Panc1 (cell line): ENCODE measurements at places on chromosomes 6 and 20. TPM values are rescaled to one million over a fixed set of nuclear protein-coding genes. Genes with fewer than 3 reads are reported as not detected.

Gene HCRTR2
- total RNA-seq: not detected

Gene HLA-DQB1
- total RNA-seq: 0.51 TPM

Gene MCHR2
- not detected for total RNA-seq

Gene SIRPA
- 2.4 TPM for total RNA-seq

Gene SIRPB1
- 0.72 TPM for total RNA-seq
